ENCODE measurements at places on chromosomes 1 and 21.

DNA sequence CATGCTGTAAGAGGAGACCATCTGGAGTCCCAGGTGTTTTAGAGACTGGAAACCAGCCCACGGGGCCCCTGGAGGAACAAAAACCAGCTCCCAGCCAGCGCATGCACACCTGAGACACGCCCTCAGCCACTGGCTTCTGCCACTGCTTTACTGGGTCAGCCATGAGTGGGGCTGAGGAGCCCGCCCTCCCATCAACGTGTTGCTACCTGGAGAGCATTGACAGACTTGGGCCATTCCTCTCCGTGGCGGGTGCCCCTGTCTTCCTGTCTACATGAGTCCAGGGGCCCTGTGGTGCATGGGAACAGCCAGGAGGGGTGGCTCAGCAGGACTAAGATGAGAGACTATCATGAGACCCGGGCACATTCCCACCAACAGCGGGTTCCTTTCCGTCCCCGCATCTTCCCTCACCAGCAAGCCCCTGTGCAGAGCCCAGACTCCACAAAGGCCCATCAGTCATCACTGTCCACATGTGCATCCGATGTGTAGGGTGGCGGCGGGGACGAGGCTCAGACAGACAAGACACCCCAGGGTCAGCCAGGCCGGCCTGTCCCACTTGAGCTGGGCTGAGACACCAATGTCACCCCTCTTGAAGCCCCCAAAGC lies 45.4 kb upstream of the POFUT2 start:
- no peaks in the 10 kb centered on the region for H3K36me3 ChIP-seq
- no peaks in the 10 kb centered on the region for H3K4me1 ChIP-seq
- H3K27ac ChIP-seq, result no peak overlapping the region
- H3K4me3 ChIP-seq, result no peak overlapping the region
- no peak for DNase-seq

GRCh38 chr21:28455253-28455600 lies 537.5 kb downstream of the LTN1 start:
- no peaks in the 10 kb centered on the region for H3K36me3 ChIP-seq
- H3K4me1 ChIP-seq, result no peaks in the 10 kb centered on the region
- no peak overlapping the region for H3K27ac ChIP-seq
- no peaks in the 10 kb centered on the region for H3K27me3 ChIP-seq
- H3K4me3 ChIP-seq, result no peak overlapping the region
- DNase-seq, result no peak

GRCh38 chr1:207922554-207922953 lies 11.6 kb upstream of the CD34 start:
- no peaks in the 10 kb centered on the region for H3K27me3 ChIP-seq
- peaks cover 3% of the 10 kb centered on the region for H3K4me1 ChIP-seq
- no peak overlapping the region for H3K27ac ChIP-seq
- no peak for DNase-seq
- H3K36me3 ChIP-seq, result no peaks in the 10 kb centered on the region

DNA sequence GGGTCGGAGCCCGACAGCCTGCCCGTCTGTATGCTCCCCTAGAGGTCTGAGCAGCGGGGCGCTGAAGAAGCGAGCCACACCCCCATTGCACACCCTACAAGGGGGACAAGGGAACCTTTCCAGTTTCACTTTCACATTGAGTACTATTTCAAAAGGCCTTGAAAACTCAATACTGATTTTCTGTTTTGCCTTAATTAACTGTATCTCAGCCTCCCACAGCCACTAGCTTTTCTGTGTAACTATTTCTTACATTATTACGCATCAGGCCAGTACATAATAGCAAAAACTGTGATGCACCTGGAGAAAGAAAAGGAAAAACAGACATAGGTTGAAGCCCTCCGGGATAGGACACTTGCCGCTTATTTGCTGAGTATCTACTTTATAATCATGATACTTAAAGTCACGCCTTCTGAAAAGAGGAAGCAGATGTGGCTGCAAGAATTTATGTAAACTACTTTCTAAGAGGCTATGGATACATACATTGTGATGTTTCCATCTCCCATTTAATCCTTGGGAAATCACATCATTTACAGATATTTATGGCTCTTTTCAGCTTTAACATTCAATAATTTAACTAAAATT lies 1719.5 kb downstream of the MRPL39 start:
- DNase-seq, result no peak
- H3K4me3 ChIP-seq, result no peak overlapping the region
- no peaks in the 10 kb centered on the region for H3K36me3 ChIP-seq
- no peaks in the 10 kb centered on the region for H3K4me1 ChIP-seq
